Activated B cell treated with CpG ODN at 0.5 μM for 24 hours (primary cell): ENCODE measurements at places on chromosomes 7 and 10.

- DNase-seq, result no peak
Observed at GRCh38 chr10:65675236-65675635, 1250.6 kb upstream of the LRRTM3 start.

DNA sequence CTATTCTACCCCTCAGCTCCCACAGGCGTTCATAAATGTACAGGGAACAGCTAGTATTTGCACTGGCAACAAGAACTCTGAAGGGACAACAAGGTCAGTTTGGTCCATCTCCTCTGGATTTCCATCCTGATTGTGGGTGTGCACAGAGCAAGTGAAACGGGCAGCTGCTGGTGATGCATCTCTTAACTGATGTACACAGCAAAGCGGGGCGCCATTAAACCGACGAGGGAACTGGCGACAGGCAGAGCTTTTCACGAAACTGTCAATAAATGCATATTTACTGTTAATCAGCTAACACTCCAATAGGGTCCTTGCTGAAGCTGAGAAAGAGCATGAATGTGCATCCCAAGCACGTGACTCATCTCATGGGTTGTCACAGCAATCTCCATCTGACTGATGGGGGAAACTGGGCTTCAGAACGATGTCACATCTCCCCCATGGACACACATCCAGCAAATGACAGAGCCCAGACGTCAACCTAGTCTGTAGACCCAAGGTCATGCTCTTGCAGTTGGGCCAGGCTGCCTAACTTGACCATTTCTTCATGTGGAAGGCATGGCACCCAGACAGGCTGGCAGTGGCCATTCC lies 54.2 kb downstream of the FAM53B start:
- DNase-seq, result no peak

DNA sequence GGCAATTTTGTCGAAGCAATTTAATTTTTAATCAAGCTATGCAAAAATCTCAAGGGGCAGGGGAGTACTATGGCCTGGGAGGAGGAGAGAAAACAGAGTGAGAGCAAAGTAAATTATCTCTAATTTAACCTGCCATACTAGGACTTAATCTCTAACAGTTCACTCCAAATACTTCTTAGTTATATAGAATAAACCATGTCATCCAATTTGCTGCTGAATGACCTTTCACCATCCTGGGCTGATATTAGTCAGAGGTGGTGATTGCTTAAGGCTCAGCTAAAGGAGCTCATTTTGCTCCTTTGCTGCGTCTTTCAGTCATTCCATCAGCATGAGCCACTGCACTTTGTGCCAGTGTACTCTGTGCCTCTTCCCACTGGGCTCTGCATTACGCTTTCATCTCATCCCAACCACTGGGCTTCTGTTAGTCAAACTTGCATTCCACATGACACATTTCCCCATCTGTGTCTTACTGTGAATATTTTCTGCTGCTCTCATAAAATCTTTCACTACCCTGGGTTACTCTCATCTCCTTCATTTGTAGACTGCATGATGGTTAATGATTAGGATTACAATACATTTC lies 84.3 kb downstream of the CD36 start:
- no peak for DNase-seq

DNA sequence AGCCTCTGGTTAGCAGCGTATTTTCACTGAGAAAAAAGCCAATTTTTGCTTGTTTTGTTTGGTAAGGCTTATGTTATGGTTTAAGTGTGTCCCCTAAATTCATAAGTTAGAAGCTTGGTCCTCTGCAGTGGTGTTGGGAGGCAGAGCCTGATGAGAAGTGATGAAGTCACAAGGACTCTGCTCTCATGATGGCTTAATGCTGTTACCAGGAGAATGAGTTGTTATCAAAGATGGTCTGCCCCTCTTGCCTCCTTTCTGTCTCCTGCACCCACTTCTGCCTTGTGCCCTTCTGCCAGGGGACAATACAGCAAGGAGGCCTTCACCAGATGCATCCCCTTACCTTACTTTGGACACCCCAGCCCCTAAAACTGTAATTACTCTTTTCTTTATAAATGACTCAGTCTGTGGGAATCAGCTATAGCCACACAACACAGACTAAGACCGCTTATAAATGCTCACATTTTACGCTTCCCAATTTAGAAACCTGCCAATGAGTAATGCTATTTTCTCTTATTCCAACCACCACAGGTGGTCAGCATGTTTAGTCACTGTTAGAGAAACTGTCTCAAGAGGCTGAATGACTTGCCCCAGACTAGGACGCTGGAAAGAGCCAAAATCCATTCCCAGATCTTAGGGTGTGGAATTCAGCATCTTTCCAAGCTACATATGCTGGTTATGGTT lies 6.1 kb upstream of the PKD1L1 start:
- DNase-seq, result no peak

DNA sequence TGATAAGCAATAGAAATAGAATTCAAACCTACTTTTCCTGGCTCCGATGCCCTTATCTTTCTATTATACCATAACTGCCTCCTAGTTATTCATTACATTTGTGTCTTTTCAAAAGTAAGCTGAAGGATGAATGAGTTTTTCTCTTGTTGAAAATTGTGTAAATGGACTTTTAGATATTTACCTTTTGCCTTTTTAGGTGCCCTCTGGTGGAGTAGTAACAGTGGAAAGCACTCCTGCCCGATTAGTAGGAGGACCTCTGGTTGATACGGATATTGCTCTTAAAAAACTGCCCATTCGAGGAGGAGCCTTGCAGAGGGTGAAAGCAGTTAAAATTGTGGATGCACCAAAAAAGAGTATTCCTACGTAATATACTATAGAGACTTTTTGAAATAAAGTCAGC lies 11.2 kb downstream of the FAM237B start:
- no peak for DNase-seq

DNA sequence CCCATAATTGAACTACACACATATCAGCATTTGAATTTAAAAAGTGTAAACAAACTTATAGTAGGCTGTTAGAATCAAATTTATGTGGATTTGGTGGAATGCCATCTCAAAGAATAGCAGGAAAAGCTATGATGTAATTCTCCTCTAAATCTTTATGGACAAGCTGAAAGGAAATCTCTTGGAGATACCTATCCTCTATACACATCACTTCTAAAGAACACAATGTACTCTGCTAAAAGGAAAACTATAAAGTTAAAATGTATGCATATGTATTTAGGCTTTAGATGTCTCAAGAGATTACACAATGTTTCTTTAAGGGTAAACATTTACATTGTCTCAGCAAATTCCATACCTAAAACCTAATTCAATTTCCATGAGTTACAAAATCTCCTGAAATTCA lies 323.3 kb downstream of the CRPPA start:
- no peak for DNase-seq

DNA sequence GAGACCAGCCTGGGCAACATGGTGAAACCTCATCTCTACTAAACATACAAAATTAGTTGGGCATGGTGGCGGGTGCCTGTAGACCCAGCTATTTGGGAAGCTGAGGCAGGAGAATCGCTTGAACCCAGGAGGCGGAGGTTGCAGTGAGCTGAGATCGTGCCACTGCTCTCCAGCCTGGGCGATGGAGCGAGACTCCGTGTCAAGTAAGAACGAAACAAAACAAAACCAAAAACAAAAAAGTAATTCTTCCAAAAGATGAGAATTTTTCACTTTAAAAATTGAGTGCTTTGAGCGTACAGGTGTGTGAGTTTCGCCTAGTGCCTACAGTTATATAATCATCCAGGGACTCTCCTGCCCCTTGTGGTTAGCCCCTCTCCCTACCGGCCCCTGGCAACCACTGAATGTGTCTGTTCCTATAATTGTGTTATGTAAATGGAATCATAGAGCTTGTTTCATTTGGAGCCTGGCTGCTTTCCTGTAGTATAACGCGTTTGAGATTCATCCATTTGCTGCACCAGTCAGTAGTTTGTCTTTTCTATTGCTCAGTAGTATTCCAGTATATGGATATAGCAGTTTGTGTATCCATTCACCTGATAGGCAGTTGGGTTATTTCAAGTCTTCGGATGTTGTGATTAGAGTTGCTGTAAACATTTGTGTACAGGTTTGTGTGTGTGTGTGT lies 80.0 kb downstream of the RBM33 start:
- DNase-seq, result no peak

GRCh38 chr10:14751014-14751896 lies 23.4 kb downstream of the FAM107B start:
- peak; percentile 60 for DNase-seq

- DNase-seq, result no peak
Observed at GRCh38 chr10:62671104-62671503, 133.4 kb upstream of the ADO start.

GRCh38 chr7:75654855-75655254 lies 83.9 kb downstream of the HIP1 start:
- no peak for DNase-seq

DNA sequence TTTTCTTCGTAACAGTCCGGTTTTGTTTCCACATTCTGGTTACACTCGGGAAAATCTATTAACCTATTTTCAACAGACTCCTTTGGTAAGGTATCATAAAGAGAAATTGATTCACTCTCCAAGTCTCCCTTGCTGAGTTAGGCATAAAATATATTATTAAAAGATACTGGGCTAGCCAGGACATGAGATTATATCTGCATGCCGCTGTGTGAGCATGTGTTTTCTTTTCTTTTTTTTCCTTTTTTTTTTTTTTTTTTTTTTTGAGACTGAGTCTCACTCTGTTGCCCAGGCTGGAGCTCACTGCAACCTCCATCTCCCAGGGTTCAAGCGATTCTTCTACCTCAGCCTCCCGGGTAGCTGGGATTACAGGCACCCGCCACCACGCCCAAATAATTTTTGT lies 23.0 kb upstream of the SFMBT2 start:
- no peak for DNase-seq

- no peak for DNase-seq
Observed at GRCh38 chr10:5355594-5356301, 9.0 kb upstream of the UCN3 start.

- no peak for DNase-seq
Observed at GRCh38 chr10:89744026-89744425, 42.6 kb downstream of the KIF20B start.

- no peak for DNase-seq
Observed at GRCh38 chr10:47409866-47410256, 25.8 kb upstream of the ZNF488 start.

GRCh38 chr7:30848121-30848855 lies 63.4 kb upstream of the AQP1 start:
- no peak for DNase-seq

- peak; percentile 83 for DNase-seq
Observed at GRCh38 chr7:1065585-1066241, 21.4 kb downstream of the GPR146 start.

GRCh38 chr10:110487411-110488331 lies 10.0 kb upstream of the DUSP5 start:
- DNase-seq, result no peak
